ENCODE measurements at places on chromosomes 2 and 18.

DNA sequence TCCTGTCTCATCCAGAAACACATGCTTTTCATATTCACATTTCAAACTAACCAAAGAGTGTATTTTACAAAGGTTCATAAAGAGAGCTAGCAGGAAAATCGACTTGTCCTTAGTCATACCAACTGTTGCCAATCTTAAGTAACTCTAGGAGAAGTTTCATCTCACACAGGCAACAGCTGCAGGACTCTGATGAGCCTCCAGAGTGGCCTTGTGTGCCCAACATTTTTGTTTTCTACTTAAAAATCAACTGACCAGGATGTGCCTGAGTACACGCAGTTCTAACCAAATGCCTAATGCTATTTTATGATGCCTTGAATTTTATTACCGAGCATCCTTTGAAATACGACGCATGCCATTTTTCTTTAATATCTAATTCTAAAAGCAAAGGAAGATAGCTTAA, 595.9 kb upstream of the LRRTM4 start:
- DNase-seq: no peak

DNA sequence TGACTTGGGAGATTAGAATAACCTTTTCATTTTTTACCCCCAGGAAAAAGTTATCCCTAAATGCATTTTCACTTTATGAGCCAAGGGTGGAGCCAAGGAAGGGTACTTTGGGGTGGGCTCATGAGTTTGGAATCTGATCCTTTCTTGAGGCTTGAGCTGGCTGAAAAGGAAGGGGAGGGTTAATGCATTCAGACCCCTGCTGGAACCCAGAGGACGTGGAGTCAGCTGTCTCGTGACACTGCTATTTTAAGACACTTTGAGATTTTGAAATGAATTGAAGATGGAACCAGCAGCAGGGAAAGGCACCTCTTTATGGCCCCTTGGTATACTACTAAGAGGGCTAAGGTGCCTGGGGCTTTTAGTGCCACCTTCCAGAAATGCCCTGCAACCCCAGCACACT, 90.4 kb downstream of the MARCHF4 start:
- DNase-seq: no peak

DNA sequence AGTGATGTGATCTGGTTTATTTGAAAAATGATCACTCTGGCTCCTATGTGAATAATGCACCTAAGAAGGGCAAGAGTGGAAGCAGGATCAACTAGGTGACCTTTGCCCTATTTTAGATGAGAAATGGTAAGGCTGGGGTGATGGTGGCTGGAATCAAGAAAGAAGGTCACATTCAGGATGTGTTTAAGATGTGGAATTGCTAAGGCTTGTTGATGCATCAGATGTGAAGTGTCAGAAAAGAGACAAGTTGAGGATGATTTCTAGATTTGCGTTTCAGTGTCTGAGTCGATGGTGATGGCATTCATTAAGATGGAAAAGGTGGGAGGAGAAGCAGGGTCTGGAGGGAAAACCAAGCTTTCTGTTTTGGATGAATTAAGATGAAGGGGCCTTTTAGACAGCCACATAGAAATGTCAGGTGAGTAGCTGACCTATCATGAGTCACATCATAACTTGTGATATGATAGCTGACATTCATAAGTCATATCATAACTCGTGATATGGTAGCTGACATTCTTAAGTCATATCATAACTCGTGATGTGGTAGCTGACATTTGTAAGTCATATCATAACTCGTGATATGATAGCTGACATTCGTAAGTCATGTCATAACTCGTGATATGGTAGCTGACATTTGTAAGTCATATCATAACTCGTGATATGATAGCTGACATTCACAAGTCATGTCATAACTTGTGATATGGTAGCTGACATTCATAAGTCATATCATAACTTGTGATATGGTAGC, 101.2 kb upstream of the SEC11C start:
- no peak for DNase-seq

DNA sequence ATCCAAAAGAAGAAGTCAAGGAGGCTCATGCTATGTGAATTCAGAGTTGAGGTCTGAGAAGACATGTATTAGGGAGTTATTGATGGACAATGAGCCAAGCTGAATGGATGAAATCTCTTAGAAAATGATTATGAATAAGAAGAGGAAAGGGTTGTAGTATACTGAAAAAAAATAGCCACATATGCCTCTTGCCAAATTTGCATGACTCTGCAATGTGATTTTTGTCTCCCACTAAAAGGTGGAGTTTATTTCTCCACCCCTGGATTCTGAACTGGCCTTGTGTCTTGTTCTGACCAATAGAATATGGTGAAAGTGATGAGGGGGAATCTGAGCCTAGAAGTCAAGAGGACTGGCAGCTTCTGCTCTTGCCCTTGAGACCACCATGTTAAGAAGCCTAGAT, 8.6 kb upstream of the ERICH2 start:
- DNase-seq: no peak

DNA sequence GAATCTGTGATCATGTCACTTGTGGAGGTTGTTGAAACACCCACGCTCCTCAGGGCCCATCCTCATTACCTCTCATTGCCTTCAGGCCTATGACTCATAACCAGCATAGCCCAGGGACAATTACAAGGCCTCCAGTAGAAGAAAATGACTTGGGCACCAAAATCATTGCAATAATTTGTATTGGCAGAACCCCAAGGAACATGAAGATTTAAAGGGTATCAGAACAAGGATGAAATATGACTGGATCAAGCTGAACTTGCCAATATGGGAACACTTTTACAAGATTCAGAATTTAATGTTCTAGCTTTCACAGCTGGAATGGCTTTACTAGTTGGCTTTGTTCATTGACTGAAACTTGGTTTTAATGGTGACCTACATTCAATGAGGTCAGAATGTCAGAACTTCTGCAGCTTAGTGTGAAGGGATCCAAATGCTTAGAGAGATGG, 156.4 kb downstream of the COPS8 start:
- DNase-seq: no peak

DNA sequence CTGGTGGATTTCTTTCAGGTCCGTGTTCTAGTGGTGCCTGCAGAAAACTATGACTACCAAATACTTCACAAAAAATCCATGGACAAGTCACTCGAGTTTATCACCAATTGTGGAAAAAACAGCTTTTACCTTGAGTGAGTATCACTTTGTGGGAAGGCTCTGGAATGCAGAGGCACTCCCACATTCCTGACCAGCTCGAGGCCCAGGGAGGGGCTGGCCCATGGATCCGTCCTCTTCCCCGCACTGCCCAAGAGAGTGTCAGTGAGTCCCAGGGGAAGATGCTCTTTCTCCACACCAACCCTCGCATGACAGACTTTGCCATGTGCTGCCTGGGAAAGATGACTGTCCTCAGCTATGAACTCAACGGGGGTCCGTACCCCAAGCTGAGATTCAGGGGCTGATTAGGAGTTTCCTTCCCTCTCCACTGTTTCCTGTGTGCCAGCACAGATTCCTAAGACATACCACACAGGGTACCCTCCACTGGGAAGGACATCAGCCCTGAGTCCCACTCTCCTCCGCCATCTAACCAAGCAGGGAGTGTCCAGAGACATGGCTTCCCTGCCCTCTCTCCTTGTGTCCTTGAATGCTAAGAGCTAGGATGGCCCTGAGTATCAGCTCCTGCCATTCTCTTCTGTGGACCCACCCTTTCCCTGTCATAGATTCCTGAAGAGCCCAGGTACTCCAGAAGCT, 155.9 kb downstream of the LAMA3 start:
- DNase-seq: no peak
